ENCODE measurements at places on chromosomes 3 and 15.
A peak's percentile ranks its signal among the peaks of the same experiment; 100 is the strongest.

DNA sequence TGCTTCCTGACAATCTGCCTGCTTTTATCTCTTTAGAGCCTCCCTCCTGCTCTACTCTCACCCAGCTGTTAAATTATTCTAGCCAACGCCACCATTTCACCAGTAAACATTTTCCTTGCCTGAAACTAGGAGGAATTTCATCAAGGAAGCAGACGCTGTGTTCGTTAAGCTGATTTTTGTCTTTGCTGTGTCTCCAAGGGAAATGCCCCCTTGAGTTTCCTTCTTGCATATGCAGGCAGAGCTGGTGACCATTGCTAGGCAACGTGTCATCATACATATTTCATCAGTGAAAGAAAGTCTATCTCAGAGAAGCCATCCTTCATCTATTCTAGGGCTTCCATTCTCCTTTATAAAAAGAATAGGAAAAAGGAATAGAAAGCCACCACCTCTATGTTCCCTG, 87.0 kb upstream of the ST8SIA2 start:
- no peak for DNase-seq

- DNase-seq, result no peak
Observed at GRCh38 chr3:143840636-143841035, 7.6 kb downstream of the SLC9A9 start.

GRCh38 chr3:24254649-24255048, 240.0 kb downstream of the THRB start:
- no peak for DNase-seq

GRCh38 chr3:40969341-40969740, 230.0 kb upstream of the CTNNB1 start:
- no peak for DNase-seq

- DNase-seq, result no peak
Observed at GRCh38 chr3:191348098-191348497, 17.8 kb upstream of the UTS2B start.

- DNase-seq, result no peak
Observed at GRCh38 chr15:50068016-50068415, 51.0 kb downstream of the ATP8B4 start.

GRCh38 chr15:91146728-91147127, 46.7 kb downstream of the SV2B start:
- DNase-seq, result no peak

DNA sequence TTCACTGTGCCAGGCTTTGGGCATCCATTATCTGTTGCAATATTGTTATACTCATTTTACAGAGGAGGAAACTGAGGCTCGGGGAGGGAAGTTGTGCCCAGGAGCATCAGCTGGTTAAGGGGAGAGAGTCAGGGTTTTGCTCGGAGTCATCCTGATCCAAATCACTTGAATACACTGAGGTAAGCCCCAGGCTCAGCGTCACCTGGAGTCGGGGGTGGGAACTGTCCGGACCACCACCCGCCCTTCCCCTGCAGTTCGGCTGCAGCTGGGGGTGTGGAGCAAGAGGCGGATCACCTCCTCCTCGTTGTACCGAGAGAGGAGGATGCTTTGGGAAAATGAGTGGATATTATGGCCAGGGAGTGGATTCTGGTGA, 646 bp downstream of the HRH1 start:
- no peak for DNase-seq

DNA sequence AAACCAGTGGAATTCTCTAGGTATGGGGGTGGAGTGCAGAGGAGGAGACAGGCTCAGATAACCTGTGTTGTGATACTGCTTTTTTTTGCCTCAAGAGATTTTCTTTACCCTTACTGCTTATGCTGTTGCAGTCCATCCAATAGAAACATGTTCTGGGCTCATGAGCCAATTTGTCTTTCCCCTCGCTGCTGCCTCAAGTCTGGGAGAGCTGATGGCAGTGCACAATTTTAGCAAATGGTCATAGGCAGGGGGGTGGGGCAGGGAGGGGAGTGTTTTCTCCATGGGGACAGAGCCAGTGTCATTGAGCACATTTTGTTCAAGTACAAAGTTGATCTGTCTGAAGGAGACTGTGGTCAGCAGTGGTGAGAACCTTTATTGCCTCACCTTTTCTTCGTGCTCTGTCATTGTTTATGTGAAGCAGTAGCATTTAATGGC, 134.9 kb downstream of the MBNL1 start:
- DNase-seq, result no peak

GRCh38 chr3:33437556-33438283, 2.5 kb downstream of the UBP1 start:
- no peak for DNase-seq

DNA sequence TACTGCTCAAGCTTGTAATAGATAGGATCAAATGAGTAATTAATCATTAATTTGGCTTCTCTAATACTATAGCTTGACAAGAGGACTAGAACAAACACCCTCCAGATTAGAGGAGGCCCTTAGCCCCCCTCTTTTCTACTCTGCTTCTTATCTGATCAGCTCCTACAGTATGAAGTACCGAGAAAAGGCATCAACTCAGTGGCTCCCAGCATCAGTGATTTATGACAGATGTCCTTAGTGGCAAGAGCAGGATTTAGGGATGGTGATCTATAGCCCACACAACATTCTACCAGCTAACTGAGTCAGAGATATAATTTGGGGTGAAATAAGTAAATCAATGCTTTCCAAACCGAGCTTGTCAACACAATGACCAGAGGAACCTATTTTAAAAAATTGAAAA, 541.1 kb downstream of the NLGN1 start:
- no peak for DNase-seq

DNA sequence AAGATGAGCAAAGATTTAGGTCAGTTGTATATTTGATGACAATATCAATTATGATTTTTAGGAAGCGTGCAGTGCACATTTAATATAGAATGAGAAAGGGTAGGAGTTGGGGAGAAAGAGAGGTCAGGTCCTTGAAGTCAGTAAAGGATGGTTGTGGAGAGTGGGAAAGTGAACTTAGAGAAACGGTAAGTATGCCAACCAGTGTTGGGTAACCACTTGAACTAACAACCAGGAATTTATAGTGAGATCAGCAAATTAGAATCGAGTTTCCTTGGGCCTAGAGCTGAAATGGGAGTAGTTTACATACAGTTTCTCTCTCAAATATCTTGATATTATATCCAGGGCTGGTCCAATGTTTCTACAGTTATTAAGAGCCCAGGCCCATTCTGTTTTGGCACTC, 188.5 kb upstream of the RBMS3 start:
- DNase-seq, result no peak

DNA sequence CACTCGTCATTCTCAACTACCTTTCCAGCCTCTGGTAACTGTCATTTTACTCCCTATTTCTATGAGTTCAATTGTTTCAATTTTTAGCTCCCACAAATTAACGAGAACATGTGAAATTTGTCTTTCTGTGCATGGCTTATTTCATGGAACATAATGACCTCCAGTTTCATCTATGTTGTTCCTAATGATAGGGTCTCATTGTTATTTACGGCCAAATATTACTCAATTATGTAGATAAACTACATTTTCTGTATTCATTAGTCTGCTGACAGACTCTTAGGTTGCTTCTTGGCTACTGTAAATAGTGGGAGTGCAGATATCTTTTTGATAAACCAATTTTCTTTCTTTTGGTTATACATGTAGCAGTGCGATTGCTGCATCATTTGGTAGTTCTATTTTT, 374.9 kb upstream of the ROBO1 start:
- DNase-seq, result no peak

DNA sequence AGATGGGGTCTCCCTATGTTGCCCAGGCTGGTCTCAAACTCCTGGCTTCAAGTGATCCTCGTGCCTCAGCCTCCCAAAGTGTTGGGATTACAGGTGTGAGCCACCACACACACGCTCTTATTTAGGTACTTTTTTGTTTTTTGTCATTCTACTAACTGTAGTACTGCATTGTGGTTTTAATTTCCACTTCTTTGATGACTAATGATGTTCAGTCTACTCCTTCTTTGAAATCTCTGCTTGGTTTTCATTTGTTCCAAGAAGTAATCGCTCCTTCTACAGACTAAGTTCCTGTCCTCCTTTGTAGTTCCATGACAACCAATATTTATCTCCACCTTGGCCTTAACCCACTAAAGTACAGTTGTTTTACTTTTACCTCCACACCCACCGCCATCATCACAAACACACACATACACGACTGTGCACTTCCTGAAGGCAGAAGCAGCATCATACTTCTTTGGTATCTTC, 529 bp upstream of the DLEC1 start:
- DNase-seq, result no peak

DNA sequence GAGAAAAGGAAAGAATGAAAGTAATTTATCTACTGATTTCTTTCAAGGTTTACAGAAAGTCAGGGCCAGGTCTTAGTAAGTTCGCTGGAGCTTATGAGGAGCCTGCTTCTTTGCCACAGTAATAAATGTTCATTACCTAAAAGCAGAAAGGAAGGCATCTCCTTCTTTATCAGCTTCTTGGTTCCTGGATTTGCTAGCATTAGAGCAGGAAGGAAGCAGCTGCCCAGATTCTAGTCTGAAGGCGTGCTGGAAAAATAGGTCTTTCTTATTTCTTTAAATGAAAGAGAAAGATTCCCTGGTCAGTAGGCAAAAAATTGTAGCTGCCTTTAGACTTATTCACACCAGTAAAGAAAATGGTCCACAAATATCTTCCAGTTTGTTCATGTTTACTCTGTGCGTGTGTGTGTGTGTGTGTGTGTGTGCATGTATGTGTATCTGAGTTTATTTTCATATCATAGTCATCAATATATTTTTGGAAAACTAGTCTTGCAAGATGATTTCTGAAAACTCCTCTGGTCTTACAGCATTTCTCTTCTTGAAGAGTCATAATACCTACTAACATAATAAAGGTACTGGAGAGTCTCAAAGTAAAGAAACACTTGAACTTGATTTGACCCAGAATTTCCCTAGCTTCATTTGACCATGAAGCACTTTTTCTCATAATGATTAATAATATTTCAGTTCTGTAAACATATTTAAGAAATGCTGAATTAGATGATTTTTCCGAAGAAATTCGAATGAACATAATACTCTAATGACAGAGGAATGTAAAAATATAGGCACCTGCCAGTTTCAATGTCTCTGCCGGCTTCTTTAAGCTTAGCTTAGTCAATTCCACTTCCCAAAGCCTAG, 255.3 kb upstream of the ZPLD1 start:
- DNase-seq, result no peak

- DNase-seq, result no peak
Observed at GRCh38 chr15:67021455-67021854, 43.9 kb upstream of the SMAD3 start.

GRCh38 chr3:97911459-97911858, 60.8 kb downstream of the RIOX2 start:
- DNase-seq, result no peak

DNA sequence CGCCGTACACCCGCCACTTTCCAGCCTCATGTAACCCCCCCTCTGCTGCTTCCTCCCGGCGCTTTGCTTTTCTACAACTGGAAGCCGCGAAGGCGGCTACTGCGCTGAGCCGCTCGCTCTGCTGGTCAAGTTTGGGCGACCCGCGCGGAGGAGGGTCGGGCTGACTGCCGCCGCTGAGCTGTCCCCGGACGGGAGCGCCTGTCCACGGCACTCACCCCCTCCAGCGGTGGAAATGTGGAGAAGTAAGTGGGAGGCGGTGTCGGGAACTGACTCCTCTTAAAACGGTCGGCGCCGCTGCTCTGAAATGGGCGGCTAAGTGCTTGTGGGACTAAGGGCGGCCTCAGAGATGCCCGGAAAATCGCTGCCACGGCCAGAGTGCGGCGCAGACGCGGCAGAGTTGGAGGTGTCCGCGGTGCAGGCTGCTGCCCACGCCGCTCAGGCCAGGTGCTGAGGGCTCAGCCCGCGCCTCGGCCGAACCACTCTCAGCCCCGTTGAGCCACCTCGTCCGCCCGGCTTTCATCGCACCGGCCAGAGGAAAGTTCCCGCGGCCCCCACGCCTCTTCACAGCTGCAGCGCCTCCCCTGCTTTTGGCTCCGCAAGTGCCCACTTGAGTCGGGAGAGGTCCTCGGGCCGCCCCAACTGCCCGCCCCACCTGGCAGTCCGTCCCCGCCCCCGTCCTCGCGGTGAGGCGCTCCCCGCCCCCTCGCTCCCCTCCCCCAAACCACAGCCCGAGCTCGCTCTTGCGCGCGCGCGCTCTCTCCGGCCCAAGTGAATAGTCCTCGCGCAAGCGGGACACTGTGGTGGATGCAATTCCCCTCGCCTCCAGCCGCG, at the start of gene EPHA6:
Gene EPHA6 (plus strand): TSS at position 775 of the 831 bp plus-strand sequence.
- peak; percentile 9 for DNase-seq

DNA sequence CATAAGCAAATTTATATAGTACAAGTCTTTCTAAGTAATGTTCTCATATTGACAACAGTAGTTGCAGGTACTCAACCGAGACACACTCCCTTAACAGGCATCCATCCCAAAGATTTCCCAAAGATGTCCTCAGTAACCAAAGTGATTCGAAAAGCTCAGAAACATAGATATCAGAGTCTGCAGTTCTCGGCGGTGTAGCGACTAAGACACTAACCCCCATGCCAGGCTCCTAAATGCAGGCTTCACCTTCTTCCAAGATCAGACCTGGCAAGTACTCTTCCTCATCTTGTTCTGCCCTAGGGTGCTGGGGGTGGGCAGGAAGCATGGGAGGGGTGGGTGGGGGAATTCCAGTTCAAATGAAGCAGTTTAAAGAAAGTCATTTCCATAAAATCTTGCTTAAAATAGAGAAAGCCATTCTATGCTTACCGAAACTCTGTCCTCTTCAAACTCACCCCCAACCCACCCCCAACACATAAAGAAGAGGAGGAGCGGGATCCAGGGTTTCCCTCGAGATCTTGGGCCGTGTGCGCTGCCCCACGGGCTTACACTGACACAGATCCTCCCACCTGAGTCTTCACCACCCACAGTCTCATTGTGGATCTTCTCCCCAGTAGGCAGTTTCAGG, 59.0 kb upstream of the BCL6 start:
- DNase-seq, result no peak

DNA sequence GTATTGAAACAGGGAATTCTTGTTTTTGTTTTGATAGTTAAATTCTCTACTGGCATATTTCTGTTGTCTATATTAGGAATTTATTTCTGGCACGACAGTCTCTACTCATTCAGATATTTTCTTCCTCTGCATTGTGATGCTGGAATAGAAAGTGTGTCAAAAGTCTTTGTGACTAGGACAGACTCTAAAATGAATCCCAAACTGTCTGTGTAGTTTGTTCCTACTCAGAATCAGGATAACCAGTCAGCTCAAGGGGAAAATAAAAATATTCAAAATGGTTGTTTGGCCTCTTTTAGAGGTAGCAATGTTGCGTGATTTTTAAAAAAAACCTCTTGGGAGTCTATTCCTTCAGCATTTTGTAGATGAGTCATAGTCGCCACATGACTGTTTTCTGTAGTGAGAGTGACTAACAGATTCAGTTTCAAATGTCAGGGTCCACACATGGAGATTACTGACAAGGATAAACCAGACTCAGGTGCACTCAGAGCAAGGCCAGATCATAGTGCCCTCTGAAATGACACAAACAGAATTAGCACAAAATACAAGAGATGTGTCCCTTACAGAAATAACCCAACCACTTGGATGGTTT, 13.1 kb downstream of the SLC7A14 start:
- DNase-seq, result peak; percentile 31

DNA sequence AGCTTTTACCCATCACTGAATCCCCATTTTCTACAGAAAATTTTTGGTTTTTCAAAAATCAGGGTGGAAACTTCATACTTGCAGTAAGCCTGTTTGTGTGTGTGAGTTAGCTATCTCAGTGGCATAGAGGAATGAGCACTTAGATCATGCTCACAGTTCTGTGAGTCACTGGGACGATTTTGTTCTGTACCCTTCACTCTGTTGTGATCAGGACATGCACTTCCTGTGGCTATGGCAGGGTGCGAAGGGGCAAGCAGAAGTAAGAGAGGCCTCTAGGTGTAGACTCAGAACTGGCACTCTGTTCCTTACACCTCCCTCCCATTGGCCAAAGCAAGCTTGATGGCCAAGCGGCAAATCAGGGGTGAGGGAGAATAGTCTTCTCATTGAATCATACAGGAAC, 11.6 kb downstream of the NIPA2 start:
- DNase-seq, result no peak

GRCh38 chr3:14587740-14588360, 47.7 kb upstream of the GRIP2 start:
- no peak for DNase-seq

Data from GM19239 (cell line).